ENCODE measurements at places on chromosomes 5 and 9.

DNA sequence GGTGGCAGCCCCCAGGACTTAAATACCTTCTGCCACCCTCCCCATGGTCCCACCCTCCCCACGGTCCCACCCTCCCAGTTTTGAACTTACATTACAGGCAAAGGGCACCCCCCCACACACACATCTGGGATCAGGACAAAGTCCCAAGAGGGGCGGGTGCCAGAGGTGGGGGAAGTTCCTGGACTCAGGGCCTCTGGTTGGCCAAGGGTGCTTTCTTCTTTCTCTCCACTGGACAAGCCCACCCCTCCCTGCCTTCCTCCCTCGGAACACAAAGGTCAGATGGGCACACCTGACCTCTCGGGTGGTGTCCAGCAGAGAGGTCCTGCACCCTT, 19.1 kb upstream of the RALGDS start:
- DNase-seq = no peak

GRCh38 chr9:121667890-121668289, 16.5 kb downstream of the DAB2IP start:
- DNase-seq = no peak

DNA sequence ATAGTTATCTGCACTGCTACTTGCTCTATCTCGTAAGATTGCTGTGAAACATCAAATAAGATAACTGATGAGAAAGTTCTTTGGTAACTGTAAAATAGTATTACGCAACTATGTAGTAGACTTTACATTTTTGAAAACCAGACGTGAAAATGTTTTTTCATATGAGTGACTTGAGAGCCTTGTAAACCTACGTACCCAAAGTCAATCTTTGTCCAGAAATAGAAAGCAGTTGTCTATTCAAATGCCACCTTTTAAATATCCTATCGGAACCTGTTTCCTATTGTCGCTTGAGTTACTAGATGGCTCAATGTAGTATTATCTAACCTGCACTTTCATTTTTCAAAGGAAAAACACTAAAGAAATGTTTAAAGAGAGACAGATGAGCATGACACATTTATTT, 1.6 kb downstream of the FNIP1 start:
- no peak for DNase-seq

- DNase-seq = no peak
These were observed 10.0 kb downstream of the INSYN2B start for GRCh38 chr5:169970339-169970738.

DNA sequence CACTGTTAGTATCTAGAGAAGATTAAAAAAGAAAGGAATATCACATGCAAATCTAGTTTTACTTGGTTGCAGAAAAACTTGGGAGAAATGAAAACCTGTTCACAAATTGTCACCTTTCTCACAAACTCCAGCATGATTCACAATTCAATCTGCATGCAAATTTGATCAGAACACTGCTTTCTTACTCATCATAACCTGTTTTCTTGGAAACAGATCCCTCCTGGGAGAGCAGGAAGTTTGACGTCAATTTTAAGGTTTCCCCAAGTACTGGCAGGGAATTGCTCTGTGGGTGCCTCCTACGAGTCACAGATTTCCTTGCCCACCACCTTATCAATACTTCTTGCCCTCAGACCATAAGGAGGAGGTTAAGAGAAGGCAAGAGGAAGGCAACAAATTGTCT, 30.2 kb upstream of the HTR4 start:
- no peak for DNase-seq

DNA sequence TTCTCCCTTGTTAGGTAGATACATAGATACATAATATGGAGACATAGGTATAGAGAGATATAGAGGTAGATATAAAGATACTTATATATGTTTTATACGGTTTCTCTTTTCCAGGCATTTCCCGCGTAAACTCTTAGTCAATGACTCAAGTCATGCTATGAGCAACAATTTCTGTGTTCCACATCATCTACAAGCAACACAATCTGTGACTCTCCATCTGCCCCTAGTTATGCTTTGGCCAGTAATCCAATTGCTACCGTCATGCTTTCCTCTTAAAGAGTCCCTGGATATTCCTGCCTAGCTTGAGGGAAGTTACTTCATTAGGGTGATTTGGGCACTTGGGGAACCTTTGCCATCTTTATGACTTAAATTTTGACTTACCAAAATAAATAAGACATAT, 129.0 kb upstream of the ADAMTS16 start:
- no peak for DNase-seq

GRCh38 chr9:976943-977837, 735 bp downstream of the DMRT3 start:
- DNase-seq = no peak

DNA sequence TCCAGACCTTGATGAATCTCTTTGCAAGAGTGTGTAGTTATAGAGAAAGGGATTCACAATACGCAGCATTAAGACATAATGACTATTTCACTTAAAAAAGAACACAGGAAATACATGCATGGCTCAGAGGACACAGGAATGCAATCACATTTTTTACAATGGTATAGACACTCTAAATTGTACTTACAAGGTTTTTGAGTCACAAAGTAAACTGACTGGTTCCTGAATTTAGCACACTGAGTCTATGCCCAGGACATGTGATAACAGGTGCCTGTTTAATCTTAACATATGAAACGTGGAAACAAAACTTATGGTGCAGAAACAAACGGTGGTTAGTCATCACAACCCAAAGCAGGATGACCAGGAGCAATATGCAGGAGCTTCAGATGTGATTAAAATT, 6.7 kb downstream of the EPB41L4A start:
- DNase-seq = no peak

GRCh38 chr5:113495422-113495841, 7.2 kb upstream of the MCC start:
- no peak for DNase-seq
